Umbilical cord (tissue), 2 donors: ENCODE measurements at places on chromosomes 7 and 10.

GRCh38 chr10:80484243-80484642, 30.1 kb downstream of the TSPAN14 start:
- no peak for DNase-seq

- DNase-seq, result peak; percentile 42
Observed at GRCh38 chr7:143205560-143206293, 16.1 kb upstream of the TAS2R40 start.

- peak; percentile 39 for DNase-seq
Observed at GRCh38 chr10:63667596-63668480, 146.6 kb downstream of the REEP3 start.

- DNase-seq, result no peak
Observed at GRCh38 chr10:118571123-118571522, 24.3 kb downstream of the PRLHR start.

- peak; percentile 82 for DNase-seq
Observed at GRCh38 chr10:31582365-31583052, 263.5 kb downstream of the ZEB1 start.

- no peak for DNase-seq
Observed at GRCh38 chr10:11237571-11237970, 219.9 kb downstream of the CELF2 start.

- DNase-seq, result peak; percentile 25
Observed at GRCh38 chr10:86057708-86058107, 308.9 kb downstream of the GRID1 start.

DNA sequence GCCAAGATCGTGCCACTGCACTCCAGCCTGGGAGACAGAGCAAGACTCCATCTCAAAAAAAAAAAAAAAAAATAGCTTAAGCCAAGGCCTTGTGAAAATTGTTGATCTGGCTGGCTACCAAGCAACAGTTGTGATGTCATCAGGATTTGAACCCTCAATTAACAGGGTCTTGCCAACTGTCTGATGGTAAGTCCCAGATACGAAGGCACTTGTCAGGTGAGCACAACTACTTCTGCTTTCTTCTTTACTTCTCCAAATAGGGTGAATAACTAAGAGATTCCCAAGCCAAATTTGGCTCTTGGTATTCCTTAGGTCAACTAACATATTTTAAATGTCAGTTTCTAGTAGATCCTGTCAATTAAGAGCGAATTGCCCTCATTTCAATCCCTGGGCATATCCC, 47.4 kb downstream of the ANKRD61 start:
- DNase-seq, result no peak

DNA sequence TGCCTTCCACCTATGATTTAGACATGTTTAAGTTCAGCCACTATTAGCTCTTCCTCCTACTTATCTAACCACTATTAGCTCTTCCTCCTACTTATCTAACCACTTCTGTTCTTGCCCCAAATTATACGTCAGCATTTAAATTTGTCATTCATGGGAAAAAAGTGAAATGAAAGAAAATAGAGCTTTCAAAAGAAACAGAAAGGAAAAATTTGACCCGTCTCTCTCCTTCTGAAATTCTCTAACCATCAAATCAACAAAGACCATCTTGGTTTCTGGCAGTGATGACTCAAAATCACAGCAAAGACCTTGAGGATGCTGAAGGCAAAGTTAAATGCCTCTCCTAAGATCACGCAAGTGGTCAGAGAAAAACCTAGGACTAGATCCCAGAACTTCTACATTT, 2.6 kb downstream of the LIPA start:
- DNase-seq, result no peak

DNA sequence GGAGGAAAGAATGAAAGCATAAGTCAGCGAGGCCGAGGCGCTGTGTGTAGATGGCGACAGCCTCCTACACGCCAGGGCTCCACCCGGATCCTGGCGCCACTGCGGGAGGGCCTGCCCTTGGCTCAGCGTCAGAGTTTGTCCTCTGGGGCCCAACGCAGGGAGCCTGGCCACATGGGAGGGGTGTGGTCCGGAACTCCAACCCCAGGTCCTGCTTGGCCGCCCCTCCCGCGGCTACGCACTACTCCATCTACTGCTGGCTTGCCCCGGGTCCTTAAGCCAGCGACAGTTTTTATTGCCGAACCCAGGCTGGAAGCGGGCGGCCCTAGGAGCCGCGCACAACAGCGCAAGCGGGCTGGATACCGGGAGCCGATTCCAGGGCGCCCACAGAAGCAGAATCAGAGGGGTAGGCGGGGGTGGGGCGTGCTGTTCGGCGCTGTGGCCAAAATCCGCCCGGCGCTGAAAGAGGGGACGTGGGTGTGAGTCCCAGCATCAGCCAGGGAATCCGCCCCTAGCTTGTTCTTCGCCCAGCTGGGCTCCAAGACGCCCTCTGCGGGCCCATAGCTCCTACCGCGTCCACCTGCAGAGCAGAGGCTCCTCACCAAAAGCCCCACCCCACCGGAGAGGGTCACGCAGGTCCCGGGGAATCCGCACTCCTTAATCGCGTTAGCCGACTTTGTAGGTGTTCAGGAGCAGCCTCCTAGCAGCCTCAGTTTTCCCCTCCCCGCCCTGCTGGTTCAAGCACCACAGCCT, 4.5 kb downstream of the KAZALD1 start:
- DNase-seq, result peak; percentile 84

- no peak for DNase-seq
Observed at GRCh38 chr10:12594448-12594944, 245.1 kb downstream of the CAMK1D start.

GRCh38 chr10:36489181-36489580, 636.2 kb upstream of the ANKRD30A start:
- DNase-seq, result no peak

DNA sequence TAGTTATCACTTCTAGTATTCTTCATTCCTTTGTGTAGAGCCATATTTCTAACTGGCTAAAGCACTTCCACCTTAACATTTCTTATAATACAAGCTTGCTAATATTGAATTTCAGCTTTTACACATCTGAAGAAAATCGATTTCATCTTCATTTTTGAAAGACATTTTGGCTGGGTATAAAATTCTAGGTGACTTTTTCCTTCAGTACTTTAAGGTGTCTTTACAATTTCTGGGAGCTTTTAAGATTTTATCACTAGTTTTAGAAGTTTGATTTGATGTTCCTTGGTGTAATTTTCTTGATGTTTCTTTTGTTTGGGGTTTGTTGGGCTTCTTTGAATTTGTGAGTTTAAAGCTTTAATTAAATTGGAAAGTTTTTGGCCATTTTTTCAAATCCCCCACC, 38.5 kb upstream of the TMEM168 start:
- DNase-seq, result no peak

DNA sequence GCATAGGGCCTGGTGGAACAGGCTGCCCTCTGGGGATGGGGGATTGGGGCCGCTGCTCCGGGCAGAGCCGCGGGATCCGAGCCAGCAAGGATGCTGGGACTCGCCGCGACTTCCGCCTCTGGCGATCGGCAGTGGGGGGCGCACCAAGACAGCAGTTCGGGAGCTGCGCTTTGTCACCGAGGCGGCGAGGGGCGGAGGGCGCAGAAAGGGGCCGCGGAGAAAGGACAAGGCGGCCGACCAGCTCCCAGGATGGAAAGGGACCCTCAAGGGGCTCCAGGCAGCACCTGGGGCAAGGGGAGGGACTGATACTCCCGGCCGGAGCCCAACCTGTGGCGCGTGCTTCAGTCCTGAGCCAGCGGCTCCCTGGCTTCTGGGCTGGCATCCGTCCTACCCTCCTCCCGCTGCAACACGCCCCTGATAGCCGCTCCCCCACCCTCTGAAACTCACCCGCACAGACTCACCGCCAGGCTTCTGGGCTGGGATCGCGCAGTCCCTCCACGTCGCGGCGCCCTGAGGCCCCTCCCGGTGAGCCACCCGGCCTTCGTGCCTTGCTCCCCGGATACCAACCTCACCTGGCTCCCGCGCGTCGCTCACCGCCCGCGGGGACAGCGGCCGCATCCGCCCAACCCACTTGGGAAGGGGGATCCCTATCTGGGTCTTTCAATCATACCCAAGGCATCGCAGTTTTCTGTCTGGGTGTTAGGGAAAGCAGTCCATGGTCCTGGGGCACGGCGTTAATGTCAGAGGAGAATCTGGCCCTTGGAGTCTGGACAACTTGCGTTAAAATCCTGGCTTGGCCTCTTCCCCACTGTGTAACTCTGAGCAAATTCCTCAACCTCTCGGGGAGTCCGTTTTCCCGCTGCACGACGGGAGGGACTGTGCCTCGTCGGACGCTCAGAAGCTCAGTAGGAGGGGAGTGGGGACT, 7.0 kb upstream of the EVX1 start:
- peak; percentile 52 for DNase-seq

- no peak for DNase-seq
Observed at GRCh38 chr7:20696803-20697333, 81.4 kb downstream of the ABCB5 start.

- DNase-seq, result peak; percentile 78
Observed at GRCh38 chr10:78255796-78256638, 222.4 kb downstream of the RPS24 start.

- no peak for DNase-seq
Observed at GRCh38 chr7:2627258-2628129, 4.3 kb upstream of the TTYH3 start.

DNA sequence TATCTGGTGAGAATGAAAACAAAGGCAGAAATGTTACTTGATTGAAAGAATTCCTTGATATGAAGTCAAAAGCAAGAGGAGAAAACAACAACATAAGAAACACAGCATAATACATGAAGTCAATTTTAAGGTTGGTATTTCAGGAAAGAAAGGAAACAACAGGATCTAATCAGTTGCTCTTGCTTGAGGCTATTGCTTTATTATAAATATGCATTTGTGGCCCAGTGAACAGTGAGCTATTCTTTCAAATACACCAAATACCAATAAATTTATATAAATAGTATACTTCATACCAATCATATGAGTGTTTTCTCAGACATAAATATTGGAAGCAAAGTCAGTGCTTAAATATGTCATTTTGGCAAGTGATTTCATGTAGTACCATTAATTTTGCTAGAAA, 806.6 kb downstream of the NXPH1 start:
- DNase-seq, result no peak

- no peak for DNase-seq
Observed at GRCh38 chr7:139749545-139749944, 28.3 kb downstream of the HIPK2 start.

GRCh38 chr7:102326157-102326889, 29.9 kb downstream of the SPDYE6 start:
- DNase-seq, result no peak

GRCh38 chr10:119724593-119725516, 995 bp upstream of the INPP5F start:
- DNase-seq, result peak; percentile 43

DNA sequence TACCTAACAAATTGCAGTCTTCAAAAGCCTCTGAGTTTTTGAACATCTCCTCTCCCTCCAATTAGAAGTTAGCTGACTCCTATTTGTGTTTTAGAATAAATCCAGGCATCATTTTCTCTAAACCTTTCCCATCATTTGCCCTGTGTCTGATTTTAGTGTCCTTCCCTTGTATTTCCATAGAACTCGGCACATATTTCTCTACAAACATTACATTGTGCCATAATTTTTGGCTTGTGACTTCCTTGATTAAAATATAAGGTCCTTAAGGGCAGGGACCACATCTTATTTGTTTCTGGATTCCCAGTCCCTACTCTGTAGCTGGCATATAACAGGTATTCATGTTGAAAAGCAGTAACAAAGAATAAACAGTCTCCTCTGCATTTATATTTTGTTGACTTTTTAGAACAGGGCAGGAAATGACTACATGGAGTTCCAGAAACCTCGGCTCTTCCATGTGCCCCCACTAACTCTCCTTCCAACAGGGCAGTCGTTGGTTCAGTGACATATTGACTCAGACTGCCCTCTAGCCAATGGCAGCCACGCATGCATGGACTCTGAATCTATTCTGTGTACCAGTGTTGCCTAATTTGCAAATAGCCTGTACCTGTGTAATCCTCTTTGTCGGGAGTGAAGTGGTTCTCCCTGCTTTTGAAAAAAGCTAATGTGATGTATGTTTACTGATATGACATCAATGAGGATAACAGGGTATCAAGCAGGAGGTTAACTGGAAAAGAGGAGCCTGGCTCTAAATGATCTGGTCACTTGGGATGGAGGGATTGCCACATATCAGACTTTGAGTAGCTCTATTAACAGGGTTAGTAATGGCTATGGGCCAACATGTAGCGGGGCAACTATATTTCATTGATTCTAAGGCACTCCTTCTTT, 19.8 kb upstream of the CPN1 start:
- DNase-seq, result no peak

- no peak for DNase-seq
Observed at GRCh38 chr10:112115781-112116385, 67.7 kb downstream of the GPAM start.

GRCh38 chr7:144738146-144738545, 97.7 kb downstream of the TPK1 start:
- no peak for DNase-seq

DNA sequence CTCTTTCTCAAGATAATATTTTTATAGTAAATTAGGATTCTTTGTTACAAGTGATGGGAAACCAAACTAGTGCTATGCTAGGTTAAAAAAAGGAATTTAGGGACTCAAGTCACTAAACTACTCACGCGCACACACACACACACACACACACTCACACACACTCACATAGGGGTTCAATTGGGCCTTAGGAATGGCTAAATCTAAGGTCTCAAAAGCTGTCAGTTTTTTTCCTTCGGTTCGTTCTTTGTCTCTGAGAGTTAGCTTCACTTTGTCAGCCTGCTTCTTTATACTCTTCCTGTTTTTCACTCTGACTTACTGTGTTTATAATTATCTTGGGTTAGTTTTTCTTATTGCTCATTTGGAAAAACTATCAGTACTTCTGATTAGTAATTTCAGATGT, 138.9 kb downstream of the ADK start:
- DNase-seq, result no peak

DNA sequence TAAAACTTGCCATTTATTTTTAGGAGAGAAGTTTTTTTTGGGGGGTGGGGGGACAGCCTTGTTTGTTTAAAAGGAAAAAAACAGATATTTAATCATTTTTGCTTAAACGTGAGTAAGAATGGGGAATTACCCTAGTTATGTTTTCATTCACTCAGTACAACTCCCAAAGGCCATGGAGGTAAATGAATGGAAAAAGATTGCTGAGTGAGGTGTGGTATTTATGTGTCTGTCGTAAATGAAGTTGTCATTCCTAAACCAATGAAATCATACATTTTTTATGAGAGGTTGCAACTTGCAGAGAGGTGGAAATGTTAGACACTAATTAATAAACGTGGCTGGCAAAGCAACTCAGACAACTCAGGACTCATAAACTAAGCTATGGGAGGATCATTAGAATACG, 218.1 kb downstream of the CELF2 start:
- no peak for DNase-seq
